ENCODE measurements at places on chromosomes 5 and 9. TPM values are rescaled to one million over a fixed set of nuclear protein-coding genes. Genes with fewer than 3 reads are reported as not detected.

Gene PCDHB14
- 1.8 TPM for total RNA-seq

Gene TRAF1
- total RNA-seq: 17.9 TPM

Gene C9
- total RNA-seq: 0.57 TPM

Gene OTP
- not detected for total RNA-seq

Gene HTR4
- total RNA-seq: not detected

Gene ANKRD18A
- not detected for total RNA-seq

Gene IGFBPL1
- total RNA-seq: 0.25 TPM

Gene TYRP1
- total RNA-seq: under 0.01 TPM

Gene DMGDH
- total RNA-seq: 0.50 TPM

Gene PRRT1B
- not detected for total RNA-seq

Gene OMD
- not detected for total RNA-seq

Gene PHF24
- total RNA-seq: not detected

Gene RNF183
- total RNA-seq: not detected

Gene FBXW11
- 38.5 TPM for total RNA-seq

Gene BARHL1
- not detected for total RNA-seq

Gene C9orf50
- under 0.01 TPM for total RNA-seq

Gene FOXD4
- total RNA-seq: 0.25 TPM

Gene RNF208
- total RNA-seq: 0.16 TPM

Gene MEIKIN
- total RNA-seq: not detected

Gene ARL14EPL
- not detected for total RNA-seq

Gene STX17
- total RNA-seq: 10.0 TPM

Gene DPYSL3
- 77.1 TPM for total RNA-seq

Gene IFNA13
- not detected for total RNA-seq

Gene ANKRD34B
- total RNA-seq: not detected

Gene PCDHA7
- 0.06 TPM for total RNA-seq

Gene GNA14
- 2.6 TPM for total RNA-seq

Gene KCNIP1
- 0.32 TPM for total RNA-seq

Gene NXNL2
- total RNA-seq: 0.32 TPM

Gene POU5F2
- 0.49 TPM for total RNA-seq

Gene B4GALT1
- total RNA-seq: 7.8 TPM

Gene GGTA1
- total RNA-seq: 0.16 TPM

Gene CDC25C
- total RNA-seq: 3.7 TPM

Gene GABRA6
- total RNA-seq: not detected

Gene RMI1
- total RNA-seq: 3.4 TPM

Gene ADAMTS12
- total RNA-seq: 0.65 TPM

Gene SLC25A2
- total RNA-seq: 0.16 TPM
